Ureter (tissue), 1 donor: ENCODE measurements at places on chromosomes 4 and X. TPM values are rescaled to one million over a fixed set of nuclear protein-coding genes. Genes with fewer than 3 reads are reported as not detected.

Gene GAGE12F
- not detected for total RNA-seq

Gene HPGD
- total RNA-seq = 527 TPM

Gene SLC30A9
- 61.3 TPM for total RNA-seq

GRCh38 chr4:74284053-74284452 lies 24.2 kb upstream of the EPGN start:
- DNase-seq = no peak

GRCh38 chr4:182640491-182640890 lies 276.7 kb downstream of the DCTD start:
- DNase-seq = no peak

- DNase-seq = no peak
These were observed 93.2 kb downstream of the SORBS2 start for GRCh38 chr4:185718578-185719499.

DNA sequence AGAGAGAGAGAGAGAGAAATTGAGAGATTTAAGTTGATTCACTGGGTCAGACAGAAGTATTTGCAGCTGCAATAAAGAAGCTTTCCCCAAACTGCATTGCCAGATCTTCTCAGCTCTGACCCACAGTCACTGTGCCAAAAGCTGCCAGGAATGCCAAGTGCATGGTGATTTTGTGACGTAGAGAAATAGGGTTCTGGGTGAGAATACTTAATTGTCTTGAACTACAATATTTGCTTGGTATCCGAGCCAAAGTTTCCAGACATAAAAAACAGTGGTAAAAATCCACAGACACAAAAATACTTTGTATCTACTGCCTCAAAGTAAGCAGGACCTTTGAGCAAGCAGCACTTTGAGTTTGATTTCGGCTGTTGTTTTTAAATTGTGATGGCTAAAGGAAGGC lies 331.1 kb downstream of the GRID2 start:
- DNase-seq = no peak

GRCh38 chr4:61555789-61556188 lies 355.7 kb downstream of the ADGRL3 start:
- no peak for DNase-seq

DNA sequence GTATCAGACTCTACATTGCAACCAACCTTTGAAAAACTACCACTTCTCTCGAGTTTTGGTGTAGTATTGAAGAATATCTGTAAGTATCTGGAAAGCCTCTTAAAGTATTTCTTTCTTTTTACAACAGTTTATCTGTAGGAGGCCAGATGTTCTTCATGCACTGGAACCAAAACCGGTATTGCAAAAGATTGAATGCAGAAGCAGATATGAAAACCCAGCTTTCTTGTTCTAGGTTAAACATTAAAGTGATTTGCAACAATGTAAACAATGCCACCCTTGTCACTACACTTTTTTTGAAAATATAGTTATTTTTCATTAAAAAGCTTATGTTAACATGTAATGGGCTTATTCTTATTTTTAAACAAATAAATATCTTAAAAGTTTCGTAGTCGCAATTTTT lies 27.2 kb downstream of the PLS3 start:
- DNase-seq = no peak

- DNase-seq = no peak
These were observed 149.5 kb upstream of the SH3RF1 start for GRCh38 chr4:169420291-169420690.

DNA sequence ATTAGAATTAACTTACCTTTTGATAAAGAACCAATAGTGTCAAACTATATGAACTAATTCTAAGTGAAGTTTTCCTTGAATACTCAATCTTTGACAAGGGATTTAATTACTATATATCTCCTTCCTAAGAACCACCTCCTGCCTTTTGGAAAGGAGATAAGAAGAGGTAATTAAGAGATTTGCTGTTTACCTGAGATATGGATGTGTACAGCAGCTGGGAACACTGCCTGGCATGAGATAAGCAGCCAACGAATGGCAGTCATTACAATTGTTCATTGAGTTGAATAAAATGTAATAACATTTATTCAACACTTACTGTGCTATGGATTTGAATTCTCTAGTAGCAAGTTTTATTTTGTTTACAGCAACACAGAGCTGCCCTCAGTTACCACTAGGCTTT lies 407.1 kb downstream of the SPOCK3 start:
- no peak for DNase-seq

DNA sequence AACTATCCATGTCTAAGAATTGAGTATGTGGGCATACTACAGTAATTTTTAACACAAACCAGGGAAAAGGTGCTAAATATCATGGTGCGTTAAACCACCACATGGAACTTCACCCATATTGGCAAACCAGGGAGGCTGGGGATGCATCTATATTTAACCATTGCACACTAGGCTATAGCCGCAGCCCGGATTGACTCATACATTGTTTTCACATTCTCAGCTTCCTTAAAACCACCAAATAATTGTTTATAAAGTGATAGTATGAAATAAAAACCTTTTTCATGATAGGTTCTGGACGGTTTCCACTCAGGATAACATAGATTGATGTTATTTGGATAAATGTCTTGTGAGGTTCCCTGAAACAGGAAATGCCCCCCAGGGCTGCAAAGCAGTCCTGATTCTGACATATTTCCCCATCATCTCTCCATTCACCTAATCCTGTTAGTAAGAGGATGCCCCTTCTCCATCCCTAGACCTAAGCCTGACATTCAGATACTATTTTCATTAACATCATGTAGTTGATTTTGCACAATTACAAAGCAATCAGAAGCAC lies 7.9 kb downstream of the COL25A1 start:
- no peak for DNase-seq

GRCh38 chr4:12978310-12978709 lies 505.8 kb downstream of the RAB28 start:
- DNase-seq = no peak

- no peak for DNase-seq
These were observed 570.7 kb downstream of the BCOR start for GRCh38 chrX:39527025-39527424.

- no peak for DNase-seq
These were observed 15.9 kb upstream of the UBE2D3 start for GRCh38 chr4:102843273-102843672.
